ENCODE measurements at places on chromosomes 1 and 21.
A peak's percentile ranks its signal among the peaks of the same experiment; 100 is the strongest.

DNA sequence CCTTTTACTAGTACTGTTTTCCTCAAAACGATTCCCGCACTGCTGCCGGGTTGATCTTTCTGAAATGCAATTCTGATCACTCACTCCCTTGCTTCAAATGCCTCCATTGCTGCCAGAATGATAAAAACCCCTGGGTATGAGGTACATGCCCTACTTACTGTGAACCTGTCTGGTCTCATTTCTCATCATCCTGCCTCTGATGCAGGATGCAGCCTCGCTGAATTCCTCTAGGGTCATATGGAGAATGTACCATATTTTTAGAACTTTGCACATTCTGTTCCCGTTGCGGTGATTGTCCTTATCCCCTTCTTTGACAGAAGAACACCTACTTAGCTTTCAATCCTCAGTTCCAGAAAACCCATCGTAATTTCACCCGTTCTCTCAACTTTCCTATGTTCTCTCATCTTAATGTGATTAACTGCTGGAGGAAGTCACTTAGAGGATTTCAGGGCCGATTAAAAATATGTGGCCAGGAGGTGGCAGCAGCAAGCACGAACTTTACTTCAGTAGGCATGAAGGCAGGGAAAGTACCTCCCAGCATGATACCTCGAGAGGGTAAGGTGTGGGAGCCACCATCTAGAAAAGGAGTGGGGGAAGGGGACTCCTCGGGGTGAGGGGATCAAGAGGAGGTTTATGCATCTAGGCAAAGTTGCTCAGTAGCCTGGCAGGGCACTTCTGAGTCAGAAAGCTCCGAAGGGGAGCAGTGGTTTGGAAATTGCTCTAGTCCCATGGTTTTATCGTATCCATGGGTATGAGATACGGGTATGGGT lies 361.5 kb upstream of the ZP4 start:
- no peak overlapping the region for H3K27ac ChIP-seq

GRCh38 chr1:59110271-59110670 lies 186.6 kb upstream of the FGGY start:
- no peak overlapping the region for H3K27ac ChIP-seq
- no peak for DNase-seq
- H3K36me3 ChIP-seq, result no peaks in the 10 kb centered on the region
- no peak overlapping the region for H3K4me3 ChIP-seq

GRCh38 chr21:41662761-41663160 lies 104.1 kb downstream of the RIPK4 start:
- no peak overlapping the region for H3K27ac ChIP-seq
- H3K4me3 ChIP-seq, result no peak overlapping the region
- no peaks in the 10 kb centered on the region for H3K36me3 ChIP-seq
- DNase-seq, result no peak
- no peaks in the 10 kb centered on the region for H3K27me3 ChIP-seq

GRCh38 chr1:53683986-53684740 lies 54.8 kb downstream of the GLIS1 start:
- peaks cover 26% of the 10 kb centered on the region for H3K27me3 ChIP-seq
- no peak overlapping the region for H3K4me3 ChIP-seq
- no peaks in the 10 kb centered on the region for H3K36me3 ChIP-seq
- no peak for DNase-seq
- H3K27ac ChIP-seq, result no peak overlapping the region
- no peaks in the 10 kb centered on the region for H3K4me1 ChIP-seq

DNA sequence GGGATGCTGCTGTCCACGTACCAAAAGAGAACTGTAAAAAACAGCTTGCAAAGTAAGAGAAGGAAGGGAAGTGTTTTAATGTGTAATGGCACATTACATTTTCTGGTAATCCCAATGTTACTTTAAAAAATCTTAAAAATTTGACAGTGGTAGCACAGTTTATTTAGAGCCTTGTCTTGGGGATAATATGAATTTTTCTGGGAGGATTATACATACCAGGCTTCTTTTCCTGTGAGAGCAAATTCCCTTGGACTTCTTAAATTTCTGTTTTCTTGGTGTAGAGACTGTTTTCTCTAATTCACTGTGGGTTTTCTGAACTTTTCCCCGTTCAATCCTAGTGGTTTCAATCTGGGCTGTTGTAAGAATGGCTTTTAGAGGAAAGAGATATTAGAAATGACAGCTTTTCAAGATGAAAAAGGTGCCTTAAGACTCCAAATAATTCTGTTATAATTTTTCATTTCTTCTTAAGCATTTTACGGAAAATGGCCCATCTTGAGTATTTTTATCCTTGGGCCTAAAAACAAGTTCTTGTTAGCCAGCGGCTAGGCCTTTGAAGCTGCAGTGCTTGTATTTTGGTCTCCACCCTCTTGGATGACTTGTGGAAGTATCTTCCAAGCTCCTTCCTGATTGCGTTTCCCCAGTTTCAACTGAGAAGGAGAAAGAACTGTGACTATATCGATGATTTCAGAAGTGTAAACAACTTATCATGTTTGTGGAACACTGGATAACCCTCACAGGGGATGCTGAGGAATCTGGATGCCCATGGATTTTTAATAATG lies 70.0 kb downstream of the LEPR start:
- no peaks in the 10 kb centered on the region for H3K36me3 ChIP-seq
- H3K4me1 ChIP-seq, result no peaks in the 10 kb centered on the region
- H3K27ac ChIP-seq, result no peak overlapping the region
- no peak for DNase-seq

GRCh38 chr21:25836396-25836795 lies 101.6 kb downstream of the GABPA start:
- no peak overlapping the region for H3K4me3 ChIP-seq
- peak; percentile 18 for DNase-seq
- H3K4me1 ChIP-seq, result no peaks in the 10 kb centered on the region
- no peaks in the 10 kb centered on the region for H3K36me3 ChIP-seq
- no peak overlapping the region for H3K27ac ChIP-seq

GRCh38 chr1:37673920-37674319 lies 18.4 kb upstream of the CDCA8 start:
- no peaks in the 10 kb centered on the region for H3K27me3 ChIP-seq
- H3K4me1 ChIP-seq, result peaks cover 12% of the 10 kb centered on the region
- H3K27ac ChIP-seq, result no peak overlapping the region
- H3K36me3 ChIP-seq, result no peaks in the 10 kb centered on the region
- H3K4me3 ChIP-seq, result no peak overlapping the region

- no peaks in the 10 kb centered on the region for H3K27me3 ChIP-seq
- peak overlapping the region; percentile 47 for H3K27ac ChIP-seq
- H3K36me3 ChIP-seq, result no peaks in the 10 kb centered on the region
Measured at GRCh38 chr1:208154040-208154439, 90.1 kb downstream of the PLXNA2 start.

- no peaks in the 10 kb centered on the region for H3K4me1 ChIP-seq
- H3K36me3 ChIP-seq, result no peaks in the 10 kb centered on the region
- no peaks in the 10 kb centered on the region for H3K27me3 ChIP-seq
- no peak for DNase-seq
- no peak overlapping the region for H3K27ac ChIP-seq
- H3K4me3 ChIP-seq, result no peak overlapping the region
Measured at GRCh38 chr1:158803678-158804077, 22.7 kb upstream of the OR6N2 start.

DNA sequence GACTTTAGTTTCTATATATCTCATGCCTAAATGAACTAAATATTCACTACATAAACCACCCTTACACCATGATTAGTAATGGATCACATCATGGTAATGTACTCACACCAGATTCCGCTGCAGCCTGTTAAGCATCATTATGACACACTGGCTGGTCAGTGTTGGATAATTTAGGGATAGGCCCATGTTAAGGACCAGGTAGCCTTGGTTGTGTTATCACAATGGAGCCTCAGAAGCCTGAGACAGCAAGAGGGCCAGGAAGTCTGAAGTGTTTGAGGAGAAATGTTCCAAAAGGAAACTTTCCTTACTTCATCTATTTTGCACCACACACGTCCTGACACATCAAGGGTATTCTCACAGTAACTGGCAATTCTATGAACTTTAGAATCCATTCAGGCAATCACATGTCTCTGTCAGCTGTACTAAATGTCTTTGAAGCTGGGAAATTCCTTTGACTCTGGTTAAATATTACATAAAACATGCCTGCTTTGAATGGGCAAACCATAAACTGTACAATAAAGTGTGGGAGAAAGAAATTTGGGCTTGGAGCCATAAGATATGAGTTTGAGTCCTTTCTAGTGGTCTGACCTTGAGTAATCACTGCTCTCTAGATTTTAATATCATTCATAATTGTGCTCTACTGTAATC lies 105.3 kb upstream of the DPT start:
- DNase-seq, result no peak
- H3K27me3 ChIP-seq, result no peaks in the 10 kb centered on the region
- no peaks in the 10 kb centered on the region for H3K36me3 ChIP-seq
- peaks cover 27% of the 10 kb centered on the region for H3K4me1 ChIP-seq

DNA sequence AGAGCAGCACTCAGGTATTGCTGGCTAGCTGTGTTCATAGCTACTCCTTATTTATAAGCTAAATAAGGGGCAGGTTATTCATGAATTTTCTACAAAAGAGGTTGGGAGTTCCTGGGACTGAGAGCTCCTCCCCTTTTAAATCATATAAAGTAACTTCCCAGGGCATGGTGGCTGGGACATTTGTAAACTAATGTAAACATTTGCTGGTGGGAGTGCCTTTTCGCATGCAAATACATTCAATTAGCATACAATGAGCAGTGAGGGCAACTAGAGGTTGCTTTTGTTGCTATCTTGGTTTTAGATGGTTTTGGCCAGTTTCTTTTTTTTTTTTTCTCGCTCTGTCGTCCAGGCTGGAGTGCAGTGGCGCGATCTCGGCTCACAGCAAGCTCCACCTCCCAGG lies 43.4 kb downstream of the GNPAT start:
- H3K36me3 ChIP-seq, result no peaks in the 10 kb centered on the region
- no peaks in the 10 kb centered on the region for H3K4me1 ChIP-seq
- no peaks in the 10 kb centered on the region for H3K27me3 ChIP-seq

DNA sequence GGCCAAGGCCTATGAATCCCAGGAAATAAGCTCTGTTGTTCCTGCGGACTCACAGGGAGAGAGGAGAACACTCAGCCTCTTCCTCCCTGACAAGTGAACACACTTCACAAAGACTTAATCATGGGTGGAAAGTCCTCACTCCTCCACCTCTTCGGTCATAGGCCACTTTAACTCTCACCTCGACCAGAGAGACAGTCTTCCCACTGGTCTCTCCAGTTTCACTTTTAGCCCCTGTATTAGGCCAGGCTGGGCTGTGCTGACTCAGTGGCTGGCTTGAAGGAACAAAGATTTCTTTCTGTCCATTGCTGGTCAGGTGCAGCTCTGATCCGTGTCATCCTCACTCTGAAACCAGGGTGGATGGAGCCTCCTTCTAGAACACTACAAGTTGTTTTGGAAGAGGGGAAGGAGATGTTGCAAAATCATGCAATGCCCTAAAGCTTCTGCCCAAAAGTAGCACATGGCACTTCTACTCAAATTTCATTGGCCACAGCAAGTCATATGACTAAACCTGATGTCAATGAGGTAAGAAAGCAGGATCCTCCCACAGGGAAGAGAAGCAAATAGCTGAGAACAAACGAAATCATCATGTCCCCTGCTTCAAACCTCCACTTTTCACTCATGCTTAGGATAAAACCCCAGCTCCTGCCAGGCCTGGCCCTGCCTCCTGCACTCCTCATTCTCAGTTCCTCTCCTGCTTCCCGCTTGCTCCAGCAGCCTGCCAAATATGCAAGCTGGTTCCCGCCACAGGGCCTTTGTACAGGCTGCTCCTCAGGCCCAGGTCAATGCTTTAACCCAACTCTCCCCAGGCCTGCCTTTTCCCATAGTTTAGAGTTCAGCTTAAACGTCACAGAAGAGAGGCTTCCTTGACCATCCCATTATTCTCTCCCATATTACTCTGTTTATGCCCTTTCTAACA lies 150.5 kb upstream of the RUNX3 start:
- no peaks in the 10 kb centered on the region for H3K27me3 ChIP-seq
- H3K27ac ChIP-seq, result no peak overlapping the region
- no peak for DNase-seq
- no peaks in the 10 kb centered on the region for H3K4me1 ChIP-seq

DNA sequence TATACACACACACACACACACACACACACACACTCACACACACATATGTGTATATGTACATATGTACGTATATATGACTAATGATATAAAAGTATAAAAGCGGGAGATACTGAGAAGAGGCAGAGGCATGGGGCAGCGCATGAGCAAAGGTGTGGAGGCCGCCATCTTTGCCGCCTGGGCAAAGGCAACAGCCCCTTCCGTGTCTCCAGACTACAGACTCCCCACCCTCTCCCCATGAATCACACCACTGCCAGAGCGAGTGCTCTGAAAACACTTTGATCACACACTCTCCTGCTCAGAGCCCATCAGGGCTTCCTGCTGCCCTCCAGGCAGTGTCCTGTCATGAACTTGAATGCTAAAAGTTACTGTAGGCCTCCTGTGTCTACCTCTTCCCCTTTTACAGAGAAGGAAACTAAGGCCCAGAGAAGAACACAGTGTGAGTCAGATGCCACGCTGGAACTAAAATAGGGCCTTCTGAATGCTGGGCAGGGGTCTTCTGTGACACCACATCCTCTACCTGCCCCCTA lies 54.7 kb upstream of the SSBP3 start:
- H3K27me3 ChIP-seq, result no peaks in the 10 kb centered on the region
- no peak overlapping the region for H3K4me3 ChIP-seq
- no peak overlapping the region for H3K27ac ChIP-seq
- no peak for DNase-seq
